ENCODE measurements at places on chromosomes 7 and 10.
A peak's percentile ranks its signal among the peaks of the same experiment; 100 is the strongest.

DNA sequence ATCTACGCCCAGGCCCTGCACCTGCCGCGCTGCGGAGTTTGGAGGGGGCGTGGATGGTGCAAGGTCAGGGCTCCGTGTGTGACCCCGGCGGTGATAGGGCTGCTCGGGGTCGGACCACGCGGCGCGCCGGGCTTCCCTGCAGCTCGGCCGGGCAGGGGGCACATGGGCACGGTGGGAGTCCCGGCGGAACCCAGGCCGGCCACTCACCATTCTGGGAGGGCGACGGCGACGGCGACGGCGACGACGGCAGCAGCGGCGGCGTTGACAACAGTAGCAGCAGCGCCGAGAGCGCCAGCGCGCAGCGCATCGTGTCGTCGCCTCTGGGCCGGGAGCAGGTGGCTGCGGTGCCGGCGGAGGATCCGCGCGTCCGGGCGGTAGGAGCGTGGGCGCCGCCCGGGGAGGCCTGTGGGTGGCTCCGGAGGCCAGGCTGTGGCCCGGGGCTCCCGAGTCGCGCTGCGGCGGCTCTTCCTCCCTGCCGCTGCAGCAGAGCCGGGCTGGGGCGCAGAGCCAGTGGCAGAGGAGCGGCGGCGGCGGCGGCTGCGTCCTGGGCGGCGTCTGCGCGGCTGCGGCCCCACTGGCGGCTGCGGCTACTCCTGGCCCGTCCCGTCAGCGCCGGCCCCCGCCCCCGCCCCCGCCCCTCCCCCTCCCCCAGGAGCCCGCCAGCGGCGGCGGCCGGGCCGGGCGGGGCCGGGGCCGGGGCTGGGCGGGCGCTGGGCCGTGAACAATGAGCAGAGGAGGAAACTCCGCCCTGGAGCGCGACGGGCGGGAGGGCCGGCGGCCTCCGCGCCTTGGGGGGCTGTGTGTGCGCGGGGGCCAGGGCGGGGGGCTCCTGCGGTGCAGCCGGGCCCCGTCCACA is at the start of gene PODXL:
TSS of gene PODXL (minus strand) at position 576 of the 856 bp plus-strand sequence. CDS start at position 307, 269 bp downstream.
- DNase-seq, result no peak

GRCh38 chr7:2986561-2986960 is 57.1 kb downstream of the CARD11 start:
- DNase-seq, result no peak

- DNase-seq, result no peak
Observed at GRCh38 chr10:110876000-110876399, 4.3 kb downstream of the PDCD4 start.

DNA sequence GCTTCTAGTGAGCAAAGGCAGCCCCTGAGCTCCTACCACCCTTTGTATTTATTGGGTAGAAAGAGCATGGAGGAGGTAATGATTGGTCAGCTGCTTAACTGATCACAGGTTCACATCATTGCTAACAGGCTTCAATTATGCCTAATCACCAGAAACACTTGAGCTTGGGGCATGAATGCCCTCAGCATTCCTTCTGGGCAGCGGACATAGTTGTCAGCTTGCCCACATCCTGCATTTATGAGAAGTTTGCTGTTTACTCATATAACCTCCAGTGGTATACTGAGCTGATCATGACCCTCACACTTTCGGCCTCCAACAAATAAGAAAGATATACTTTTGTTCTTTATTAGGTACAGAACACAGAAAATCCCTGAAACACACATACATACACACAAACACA is 140.3 kb upstream of the ODAD2 start:
- no peak for DNase-seq

- DNase-seq, result no peak
Observed at GRCh38 chr10:21634599-21635365, 100.8 kb downstream of the MLLT10 start.

DNA sequence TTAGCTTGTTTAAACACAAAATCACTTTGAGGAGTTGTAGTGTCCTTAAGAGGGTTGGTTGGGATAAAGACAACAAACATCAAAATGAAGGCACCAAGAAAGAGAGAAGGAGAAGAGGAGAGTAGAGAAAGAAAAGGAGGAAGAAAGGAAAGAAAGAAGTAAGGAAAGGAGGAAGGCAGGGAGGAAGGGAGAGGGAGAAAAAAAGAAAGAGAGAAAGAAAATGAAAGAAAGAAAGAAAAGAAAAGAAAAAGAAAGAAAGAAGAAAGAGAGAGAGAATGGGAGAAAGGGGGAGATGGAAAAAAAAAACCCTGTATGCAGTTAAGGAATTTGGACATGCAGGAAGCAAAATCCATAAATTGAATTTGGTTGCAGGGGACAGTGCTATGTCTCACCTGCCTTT is 635.4 kb upstream of the FZD8 start:
- DNase-seq, result no peak

GRCh38 chr7:5598261-5598761 is 174.7 kb upstream of the TNRC18 start:
- DNase-seq, result no peak

DNA sequence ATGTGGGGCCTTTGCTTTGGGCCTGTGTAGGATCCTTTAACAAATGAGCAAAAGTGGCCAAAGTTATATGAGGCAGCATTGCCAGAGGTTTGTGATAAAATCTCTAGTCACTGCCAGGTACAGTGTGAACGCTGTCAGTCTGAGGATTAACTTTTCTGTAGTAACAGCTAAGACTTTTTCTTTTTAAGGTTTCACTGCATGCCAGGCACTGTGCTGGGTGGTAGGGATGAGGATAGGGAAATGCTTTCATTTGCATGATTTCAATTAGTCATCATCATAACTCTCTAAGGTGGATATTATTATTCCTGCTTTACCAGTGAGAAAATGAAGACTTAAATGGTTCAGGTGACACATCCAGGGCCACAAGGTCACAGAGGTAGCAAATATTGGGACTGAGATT is 79.7 kb upstream of the BMPER start:
- DNase-seq, result no peak

- no peak for DNase-seq
Observed at GRCh38 chr7:4768597-4769569, 6.5 kb upstream of the AP5Z1 start.

GRCh38 chr7:32153006-32153405 is 82.8 kb upstream of the PDE1C start:
- no peak for DNase-seq

GRCh38 chr10:133276435-133277201 is at the start of gene ADAM8:
Gene ADAM8 (minus strand): TSS chr10:133276868. CDS start chr10:133276817, 51 bp downstream.
- no peak for DNase-seq

GRCh38 chr7:24035366-24036032 is 248.5 kb upstream of the NPY start:
- no peak for DNase-seq

GRCh38 chr7:69738396-69738951 is 140.2 kb downstream of the AUTS2 start:
- DNase-seq, result no peak

DNA sequence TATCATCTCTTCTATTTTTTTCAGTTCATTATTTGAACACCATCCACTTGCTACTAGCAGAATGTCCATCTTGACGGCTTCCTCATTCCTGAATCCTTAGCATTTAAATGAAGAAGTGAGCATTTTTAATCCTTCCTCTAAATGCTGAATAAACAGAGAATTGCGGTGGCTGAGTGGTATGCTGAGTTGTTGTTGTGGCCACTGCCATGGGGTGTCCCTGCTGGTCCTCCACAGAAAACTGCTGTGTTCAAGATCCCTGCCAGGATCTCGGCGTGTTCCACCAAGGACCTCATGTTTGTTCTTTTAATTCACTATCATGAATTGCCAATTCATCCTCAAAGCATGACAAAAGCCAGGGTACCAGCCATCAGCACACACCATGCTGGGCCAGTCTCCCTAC is 48.9 kb upstream of the HABP2 start:
- DNase-seq, result no peak

- DNase-seq, result peak; percentile 52
Observed at GRCh38 chr10:44386546-44387052, 1.7 kb upstream of the CXCL12 start.

- DNase-seq, result no peak
Observed at GRCh38 chr10:59903871-59904270, 2.5 kb downstream of the CCDC6 start.

- DNase-seq, result no peak
Observed at GRCh38 chr7:142030294-142030693, 34.6 kb downstream of the MGAM start.

- DNase-seq, result no peak
Observed at GRCh38 chr7:101243646-101244374, 1.1 kb downstream of the FIS1 start.

DNA sequence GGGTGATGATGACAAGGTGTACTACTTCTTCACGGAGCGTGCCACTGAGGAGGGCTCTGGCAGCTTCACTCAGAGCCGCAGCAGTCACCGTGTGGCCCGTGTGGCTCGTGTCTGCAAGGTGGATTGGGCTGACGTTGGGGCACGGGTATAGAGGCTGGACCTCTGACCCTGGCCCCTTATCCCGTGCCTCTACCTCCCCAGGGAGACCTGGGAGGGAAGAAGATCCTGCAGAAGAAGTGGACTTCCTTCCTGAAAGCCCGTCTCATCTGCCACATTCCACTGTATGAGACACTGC is 8.4 kb downstream of the MRPL43 start:
- no peak for DNase-seq

DNA sequence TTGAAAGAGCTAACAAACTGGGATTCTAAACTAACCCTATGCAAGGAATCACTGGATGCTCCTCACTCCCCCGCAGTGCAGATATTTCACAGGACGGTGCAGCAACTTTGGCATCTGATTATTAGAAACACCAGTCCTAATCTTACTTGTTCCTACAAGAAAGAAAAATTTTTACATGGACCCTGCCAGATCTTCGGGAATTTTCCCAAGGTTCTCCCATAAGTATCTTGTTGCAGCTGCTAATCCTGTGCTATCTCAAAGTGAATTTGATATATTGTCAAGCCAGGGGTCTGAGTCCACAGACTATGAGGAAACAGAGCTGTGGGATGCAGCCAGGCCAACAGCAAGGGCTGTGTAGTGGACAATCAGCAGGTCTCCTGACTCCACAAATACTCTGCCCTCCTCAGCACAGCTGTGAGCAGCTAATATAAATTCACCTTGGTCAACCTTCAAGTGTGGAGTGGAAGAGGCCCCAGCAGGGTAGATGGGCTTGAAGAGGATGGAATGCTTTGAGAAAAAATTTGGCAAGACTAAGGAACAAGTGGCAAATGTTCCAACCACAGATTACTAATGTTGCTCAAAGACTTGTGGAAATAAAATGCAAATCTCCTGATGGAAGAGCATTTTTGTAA is 25.6 kb downstream of the VSTM4 start:
- no peak for DNase-seq

DNA sequence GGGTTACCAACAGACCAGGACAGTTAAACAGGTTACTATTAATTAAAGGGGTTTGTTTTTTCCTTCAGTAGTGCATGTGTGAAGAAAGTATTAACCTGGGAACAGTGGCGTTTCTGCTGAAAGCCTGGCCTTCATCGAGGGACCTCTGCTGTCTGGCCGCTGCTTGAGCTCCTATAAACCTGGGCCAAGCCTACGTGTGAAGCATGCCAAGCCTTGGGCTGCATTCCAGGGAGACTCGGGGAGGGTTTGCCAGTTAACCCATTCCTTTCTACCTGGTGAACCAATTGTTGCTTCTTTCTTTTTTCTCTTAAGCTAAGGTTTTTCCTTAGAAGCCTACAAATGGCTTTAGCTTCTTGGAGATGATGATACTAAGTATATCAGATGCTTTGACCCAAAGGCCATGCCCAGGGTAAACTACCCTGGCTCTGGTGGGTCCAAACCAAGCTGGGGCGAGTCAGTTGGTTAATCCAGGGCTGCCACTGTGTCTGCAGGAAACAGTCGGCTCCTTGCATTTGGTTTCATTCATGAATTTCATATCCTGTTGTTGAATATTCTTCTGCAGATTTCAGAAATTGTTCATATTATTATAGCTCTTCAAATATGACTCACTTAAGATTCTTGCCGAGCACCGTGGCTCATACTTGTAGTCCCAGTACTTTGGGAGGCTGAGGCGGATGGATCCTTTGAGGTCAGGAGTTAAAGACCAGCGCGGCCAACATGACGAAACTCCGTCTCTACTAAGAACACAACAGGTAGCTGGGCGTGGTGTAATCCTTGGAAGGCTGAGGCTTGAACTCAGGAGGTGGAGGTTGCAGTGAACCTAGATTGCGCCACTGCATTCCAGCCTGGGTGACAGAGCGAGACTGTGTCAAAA is 23.8 kb downstream of the PFKP start:
- DNase-seq, result no peak

- DNase-seq, result no peak
Observed at GRCh38 chr10:31594347-31594873, 275.4 kb downstream of the ZEB1 start.

DNA sequence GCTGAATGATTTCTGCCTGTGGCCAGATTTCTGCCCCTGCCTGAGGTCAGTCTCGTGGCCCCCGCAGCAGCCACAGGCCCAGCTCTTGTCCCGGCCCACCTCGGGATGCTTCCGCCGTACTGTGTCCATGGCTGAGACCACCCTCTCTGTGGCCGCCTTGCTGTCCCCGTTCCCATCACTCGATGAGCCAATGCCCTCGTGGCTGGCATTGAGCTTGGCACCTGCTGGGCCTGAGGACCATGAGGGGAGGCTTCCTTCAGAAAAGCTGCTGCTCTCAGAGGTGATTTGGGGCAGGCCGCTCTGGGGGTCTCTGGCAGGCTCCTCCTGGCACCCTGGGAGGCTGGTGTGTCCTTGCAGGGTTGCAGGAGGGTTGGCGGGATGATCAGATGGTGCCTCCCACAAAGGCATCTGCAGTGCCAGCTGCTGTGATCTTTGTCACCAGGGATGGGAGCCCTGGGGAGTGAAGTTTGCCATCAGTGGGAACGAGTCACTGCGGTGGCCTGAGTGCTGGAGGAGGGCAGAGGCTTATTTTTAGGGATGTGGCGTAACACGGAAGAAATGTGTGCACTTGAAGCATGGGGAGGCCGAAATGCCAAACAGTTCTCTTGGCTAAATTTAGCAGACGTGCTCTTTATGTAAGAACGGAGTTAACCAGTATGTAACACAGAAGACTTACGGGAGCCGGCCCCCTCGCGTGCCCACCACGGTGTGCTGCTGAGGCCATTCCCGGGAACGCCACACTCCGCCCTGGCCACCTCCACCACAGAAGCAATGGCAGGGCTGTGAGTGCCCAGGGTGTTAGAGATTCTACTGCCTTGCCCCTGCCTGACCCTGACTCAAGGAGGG is 47.7 kb downstream of the VIPR2 start:
- no peak for DNase-seq

DNA sequence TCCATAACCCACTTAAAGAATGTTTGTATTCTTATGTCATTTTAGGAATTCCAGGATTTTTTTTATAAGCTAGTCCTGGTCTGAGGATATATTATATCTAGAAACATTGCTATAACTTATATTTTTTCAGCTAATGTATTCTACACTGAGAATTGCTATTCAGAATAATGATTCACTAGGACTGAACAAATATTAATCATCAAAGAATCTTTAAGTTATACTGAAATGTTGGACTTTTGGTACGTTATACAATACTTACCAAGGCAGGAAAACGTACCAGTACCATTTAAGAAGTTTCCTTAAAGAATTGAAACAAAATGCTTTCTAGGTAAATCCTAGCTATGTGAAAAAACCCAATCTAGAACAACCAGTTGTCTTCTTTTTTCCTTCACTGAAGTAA is 18.4 kb downstream of the PTTG1IP2 start:
- DNase-seq, result no peak

DNA sequence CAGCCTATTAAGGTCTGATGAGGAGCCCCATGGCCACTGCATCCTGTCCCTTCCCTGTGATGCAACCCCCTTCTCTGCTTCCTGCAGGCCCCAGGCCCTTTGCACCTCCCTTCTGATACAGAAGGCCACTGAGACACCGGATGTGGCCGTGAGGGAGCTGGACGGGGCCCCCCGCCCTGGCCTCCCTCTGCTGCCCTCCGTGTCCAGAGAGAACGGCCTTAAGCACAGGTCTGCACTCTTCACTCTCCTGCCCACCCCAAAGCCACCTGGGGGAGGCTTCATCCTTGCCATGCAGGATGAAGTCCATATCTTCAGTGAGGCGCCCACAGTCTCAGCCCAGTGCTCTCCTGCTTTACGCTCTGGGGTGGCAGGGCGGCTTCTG is 86.9 kb upstream of the GNA12 start:
- no peak for DNase-seq
